T-helper 2 cell (primary cell): ENCODE measurements at places on chromosomes 2 and 18.

- DNase-seq, result no peak
Measured at GRCh38 chr18:24346254-24346653, 51.4 kb downstream of the OSBPL1A start.

DNA sequence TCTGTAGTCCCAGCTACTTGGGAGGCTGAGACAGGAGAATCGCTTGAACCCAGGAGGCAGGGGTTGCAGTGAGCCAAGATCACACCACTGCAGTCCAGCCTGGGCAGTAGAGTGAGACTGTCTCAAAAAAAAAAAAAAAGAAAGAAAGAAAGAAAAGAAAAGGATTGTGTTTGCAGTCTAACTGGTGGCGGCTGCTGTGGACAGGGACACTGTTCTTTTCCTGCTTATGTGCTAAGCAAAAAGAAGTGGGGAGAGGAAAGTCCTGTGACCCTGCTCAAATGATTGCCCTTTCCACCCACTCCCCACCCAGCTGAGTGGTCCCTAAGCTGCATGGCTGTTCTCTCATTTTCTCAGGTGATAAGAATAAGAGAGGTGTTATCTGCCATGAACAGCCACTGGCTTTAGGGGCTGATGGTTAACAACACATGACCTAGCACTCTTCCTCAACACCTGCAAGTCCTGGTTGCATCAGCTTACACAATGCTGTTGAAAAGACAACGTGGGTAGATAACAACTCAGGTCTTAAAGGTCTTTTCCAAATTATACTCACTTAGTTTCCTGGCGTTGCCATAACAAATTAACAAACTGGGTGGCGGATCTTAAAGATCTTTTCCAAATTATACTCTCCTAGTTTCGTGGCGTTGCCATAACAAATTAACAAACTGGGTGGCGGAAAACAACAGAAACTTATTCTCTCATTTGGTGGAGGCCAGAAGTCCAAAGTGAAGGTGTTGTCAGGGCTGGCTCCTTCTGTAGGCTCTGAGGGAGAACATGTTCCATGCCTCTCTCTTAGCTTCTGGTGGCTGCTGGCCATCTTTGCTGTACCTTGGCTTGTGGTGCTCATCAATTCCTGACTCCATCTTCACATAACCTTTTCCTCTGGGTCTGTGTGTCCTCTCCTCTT, 90.3 kb upstream of the RTN4 start:
- no peak for DNase-seq

GRCh38 chr2:53827398-53828175, 32.2 kb downstream of the GPR75 start:
- no peak for DNase-seq

DNA sequence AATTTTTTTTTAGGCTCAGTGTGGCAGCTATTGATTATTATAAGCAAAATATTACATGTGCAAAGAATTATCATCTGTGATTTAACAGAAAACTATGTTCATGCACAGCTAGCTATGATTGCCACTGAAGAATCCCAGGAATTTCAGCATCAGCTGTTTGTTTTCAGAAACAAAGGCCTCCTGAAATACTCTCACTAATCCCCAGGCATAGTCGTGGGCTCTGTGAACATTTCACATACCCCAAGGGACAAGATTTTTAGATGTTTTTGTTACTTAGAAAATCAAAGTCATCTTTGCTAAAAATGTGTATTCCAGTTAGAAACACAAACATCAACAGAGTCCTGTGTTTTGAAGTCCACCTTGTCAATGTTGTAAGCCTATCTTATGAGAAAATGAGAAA, 156.1 kb downstream of the MYO1B start:
- no peak for DNase-seq

- DNase-seq, result no peak
Measured at GRCh38 chr2:208006337-208006736, 19.0 kb downstream of the PLEKHM3 start.
